Activated CD4-positive, alpha-beta T cell treated with anti-CD3 and anti-CD28 coated beads for 4 hours (primary cell): ENCODE measurements at places on chromosomes 12 and 14.
A peak's percentile ranks its signal among the peaks of the same experiment; 100 is the strongest.

DNA sequence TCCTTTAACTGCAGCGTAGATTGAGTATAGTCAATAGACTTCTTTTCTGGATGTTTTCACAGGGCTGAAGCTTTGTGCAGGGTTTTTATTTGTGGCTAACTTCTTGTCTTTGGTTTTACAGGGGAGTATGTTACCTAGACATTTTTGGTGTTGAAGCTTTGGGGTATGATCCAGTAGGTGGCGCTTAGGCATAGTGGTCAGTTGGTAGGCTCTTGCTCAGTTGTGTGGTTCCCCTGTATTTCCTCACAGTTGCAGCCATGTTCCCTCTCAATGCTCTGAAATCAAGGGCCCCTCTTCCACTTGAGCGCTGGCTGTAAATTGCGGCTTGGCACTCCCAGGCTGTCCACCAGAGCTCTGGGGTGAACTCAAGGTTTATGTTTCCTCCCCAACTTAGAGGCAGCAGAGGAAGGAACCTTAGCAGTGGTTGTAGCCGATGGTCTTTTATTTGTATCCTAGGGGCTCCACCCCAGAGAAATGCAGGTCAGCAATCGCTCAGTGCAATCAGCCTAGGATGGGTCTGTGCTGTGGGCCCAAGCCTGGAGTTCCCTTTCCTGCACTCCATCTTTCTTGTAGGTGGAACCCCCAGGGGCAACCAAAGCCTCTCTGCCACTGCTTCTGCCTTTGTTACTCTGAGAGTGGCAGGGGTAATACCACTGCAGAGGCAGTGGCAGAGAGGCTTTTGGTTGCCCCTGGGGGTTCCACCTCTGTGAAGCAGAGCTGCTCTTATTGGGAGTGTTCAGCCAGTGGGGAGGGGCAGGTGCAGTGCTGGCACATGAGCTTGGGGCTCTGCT is 55.1 kb downstream of the CMAS start:
- peak; percentile 28 for DNase-seq

- DNase-seq, result no peak
Measured at GRCh38 chr12:86118161-86118560, 138.0 kb downstream of the MGAT4C start.

DNA sequence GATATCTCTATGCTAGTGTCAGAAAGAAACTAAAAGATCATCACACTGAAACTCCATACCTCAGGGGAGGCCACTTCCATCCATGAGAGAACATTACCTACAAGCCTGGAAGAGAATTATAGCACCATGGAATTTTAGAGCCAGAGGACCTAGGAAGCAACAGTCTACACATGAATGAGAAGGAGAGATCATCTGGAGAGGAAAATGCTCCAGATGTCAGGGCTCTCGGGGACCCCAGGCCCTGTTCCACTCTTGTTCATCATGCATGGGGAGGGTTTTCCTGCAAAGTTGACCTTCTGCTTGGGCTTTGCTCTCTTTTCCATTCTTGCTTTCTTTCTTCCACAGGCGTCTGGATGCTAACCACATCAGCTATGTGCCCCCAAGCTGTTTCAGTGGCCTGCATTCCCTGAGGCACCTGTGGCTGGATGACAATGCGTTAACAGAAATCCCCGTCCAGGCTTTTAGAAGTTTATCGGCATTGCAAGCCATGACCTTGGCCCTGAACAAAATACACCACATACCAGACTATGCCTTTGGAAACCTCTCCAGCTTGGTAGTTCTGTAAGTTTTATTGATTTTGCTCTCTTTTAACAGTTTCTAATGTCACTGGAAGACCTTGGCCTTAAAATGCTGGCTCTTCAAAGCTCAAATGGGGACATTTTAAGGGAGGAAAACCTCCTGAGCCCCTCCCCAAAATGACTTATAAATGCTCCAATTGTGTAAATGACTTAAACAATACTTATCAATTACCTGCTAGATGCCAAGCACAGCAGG is 110.7 kb downstream of the ZFC3H1 start:
- no peak for DNase-seq

GRCh38 chr12:94832105-94832504 is 171.4 kb downstream of the NDUFA12 start:
- DNase-seq, result no peak

DNA sequence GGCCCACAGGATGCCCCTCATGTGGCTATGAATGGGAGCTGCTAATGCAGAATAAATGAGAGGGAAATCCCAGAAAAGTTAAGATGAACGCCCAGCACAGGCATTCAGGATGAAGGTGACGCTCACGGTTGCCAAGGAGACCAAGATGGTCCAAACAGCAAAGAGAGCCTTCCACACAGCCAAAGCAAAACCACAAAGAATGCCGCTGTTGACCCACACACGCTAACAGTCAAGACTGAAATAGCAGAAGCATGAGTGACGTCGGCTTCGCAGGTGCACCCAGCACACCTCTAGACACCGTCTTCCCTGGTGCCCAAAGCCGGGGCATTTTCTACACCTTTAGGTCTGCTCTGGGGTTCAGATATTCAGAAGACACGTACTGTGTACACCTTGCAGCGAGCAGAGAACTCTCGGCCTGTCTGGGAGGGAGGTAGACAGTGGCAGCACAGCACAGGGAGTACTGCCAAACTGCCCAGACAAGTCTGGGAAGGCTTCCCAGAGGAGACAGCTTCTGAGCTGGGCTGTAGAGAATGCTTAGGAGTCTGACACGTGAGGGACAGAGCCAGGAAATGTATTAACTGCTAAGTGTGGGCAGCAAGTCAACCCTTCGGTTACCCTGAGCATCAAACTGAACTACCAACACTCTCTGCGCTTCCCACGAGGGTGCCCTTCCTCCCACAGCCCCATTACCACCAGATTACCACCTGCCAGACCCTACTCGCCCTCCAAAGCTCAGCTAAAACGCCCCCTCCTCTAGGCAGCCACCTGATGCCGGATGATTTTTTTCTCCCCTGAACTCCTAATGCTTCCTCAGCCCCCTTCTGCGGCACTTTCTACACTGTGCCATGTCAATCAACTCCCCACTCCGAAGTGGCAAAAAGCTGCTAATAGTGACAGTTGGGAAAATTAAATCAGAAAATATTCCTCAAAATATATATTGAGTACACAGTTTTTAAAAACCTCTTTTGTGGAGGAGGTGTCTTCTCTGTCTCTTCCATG is 50.1 kb downstream of the CCDC88C start:
- peak; percentile 51 for DNase-seq

DNA sequence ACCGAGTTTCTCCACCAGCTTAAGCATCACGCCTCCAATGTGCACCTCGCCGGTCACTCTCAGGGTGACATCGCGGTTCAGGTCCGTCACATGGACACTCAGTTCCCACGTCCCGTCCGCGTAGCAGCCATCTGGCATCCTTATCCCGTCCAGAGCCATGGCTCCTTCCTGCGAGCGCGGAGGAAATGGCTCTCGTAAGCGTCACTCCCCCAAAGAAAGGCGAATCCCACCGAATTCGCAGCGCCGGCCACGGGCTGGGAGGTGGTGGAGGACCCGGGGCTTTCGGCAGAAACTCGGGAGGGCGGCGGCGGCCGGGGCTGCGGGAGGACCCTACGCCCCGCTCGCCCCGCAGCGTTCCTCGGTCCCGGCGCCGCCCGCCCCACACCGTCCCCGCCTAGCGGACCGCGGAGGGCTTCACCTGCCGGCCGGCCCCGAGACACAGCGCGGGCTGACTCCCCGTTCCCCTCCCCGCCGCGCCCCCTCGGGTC is 396 bp downstream of the FERMT2 start:
- DNase-seq, result peak; percentile 5

- DNase-seq, result no peak
Measured at GRCh38 chr14:96097752-96098151, 58.6 kb downstream of the C14orf132 start.

- no peak for DNase-seq
Measured at GRCh38 chr12:2450553-2450952, 344.2 kb upstream of the FKBP4 start.

DNA sequence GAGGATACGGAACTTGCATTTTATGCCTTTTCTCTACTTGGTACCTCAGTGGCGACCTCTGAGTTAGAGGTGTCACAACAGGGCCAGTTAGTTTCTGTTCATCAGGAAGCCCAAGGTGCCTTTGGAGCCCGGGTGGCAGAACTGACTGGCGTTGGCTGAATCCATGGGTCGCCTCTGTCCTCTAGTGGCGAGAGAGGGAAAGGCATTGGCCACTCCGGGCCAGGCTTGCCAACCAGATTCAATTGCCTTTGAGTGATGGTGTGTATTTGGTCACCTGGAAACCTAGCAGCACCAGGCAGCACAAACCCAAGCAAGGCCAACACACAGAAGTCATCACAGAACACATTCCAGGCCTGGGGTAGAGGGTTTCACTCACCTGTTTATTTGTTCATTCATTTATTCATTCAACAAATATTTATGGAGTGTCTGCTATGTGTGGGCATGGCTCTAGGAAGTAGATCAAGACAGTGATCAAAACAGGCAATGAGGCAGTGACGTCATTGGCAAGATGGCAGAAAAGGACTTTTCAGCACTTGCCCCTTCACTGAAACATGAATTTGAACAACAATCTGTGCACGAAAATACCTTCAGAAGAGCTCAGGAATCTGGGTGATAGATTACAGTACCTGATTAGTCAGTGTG is 40.5 kb upstream of the KCNA5 start:
- DNase-seq, result no peak

GRCh38 chr12:11840366-11840765 is 190.9 kb downstream of the ETV6 start:
- no peak for DNase-seq

GRCh38 chr12:49825360-49825970 is 2.7 kb downstream of the NCKAP5L start:
- no peak for DNase-seq

GRCh38 chr12:4369548-4369947 is 10.0 kb downstream of the FGF23 start:
- DNase-seq, result no peak

DNA sequence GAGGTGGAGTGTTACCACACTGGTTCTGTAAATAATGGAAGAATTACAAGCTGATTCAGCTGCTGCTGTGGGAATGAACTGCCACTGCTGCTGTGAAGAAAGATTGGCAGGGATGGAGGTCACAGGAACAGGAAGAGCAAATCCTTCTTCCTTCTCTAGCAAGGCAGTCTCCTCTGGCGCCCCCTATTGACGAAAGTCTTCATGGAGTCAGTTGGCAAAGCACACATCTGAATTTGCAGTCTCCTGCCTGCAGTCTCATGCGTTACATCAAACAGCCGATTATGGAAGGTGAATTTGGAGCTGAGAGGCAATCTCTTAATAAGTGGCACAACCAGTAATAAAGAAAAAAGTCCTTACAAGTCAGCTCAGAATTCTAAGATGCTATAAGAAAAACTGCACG is 106.0 kb upstream of the TMTC1 start:
- DNase-seq, result no peak

- DNase-seq, result peak; percentile 0
Measured at GRCh38 chr12:34402899-34403705, 380.8 kb downstream of the ALG10 start.

GRCh38 chr14:64387232-64387781 is 846 bp upstream of the MTHFD1 start:
- no peak for DNase-seq

GRCh38 chr12:89343127-89343526 is 9.2 kb downstream of the DUSP6 start:
- DNase-seq, result no peak

DNA sequence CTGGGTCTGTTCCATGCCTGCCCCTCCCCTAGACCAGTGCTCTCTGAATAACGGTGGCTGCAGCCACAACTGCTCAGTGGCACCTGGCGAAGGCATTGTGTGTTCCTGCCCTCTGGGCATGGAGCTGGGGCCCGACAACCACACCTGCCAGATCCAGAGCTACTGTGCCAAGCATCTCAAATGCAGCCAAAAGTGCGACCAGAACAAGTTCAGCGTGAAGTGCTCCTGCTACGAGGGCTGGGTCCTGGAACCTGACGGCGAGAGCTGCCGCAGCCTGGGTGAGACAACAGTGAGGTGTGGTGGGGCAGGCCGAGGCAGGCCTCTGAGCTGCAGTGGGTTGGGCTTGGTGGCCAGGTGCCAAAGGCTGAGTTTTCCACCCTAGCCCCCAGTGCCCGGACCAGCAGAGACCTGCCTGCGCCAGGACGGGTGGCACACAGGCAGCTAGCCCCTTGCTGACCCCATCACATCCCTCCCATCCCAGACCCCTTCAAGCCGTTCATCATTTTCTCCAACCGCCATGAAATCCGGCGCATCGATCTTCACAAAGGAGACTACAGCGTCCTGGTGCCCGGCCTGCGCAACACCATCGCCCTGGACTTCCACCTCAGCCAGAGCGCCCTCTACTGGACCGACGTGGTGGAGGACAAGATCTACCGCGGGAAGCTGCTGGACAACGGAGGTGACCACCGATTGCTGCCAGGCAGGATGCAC is 28.2 kb upstream of the LRP1-AS start:
- peak; percentile 36 for DNase-seq

GRCh38 chr14:89912221-89912620 is 42.3 kb downstream of the EFCAB11 start:
- no peak for DNase-seq

GRCh38 chr14:101593411-101594238 is 32.3 kb downstream of the DIO3 start:
- no peak for DNase-seq

DNA sequence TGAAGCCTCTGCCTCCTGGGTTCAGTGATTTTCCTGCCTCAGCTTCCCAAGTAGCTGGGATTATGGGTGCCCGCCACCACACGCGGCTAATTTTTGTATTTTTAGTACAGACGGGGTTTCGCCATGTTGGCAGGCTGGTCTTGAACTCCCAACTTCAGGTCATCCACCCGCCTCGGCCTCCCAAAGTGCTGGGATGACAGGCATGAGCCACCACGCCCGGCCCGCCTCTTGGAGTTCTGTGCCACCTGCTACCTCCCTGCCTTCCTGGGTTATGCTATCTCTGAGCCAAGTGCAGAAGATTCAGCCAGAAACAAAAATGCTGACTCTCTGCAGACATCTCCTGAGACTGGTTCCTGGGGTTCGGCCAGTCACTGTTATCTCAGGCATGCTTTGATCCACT is 13.2 kb downstream of the CABP1 start:
- no peak for DNase-seq

DNA sequence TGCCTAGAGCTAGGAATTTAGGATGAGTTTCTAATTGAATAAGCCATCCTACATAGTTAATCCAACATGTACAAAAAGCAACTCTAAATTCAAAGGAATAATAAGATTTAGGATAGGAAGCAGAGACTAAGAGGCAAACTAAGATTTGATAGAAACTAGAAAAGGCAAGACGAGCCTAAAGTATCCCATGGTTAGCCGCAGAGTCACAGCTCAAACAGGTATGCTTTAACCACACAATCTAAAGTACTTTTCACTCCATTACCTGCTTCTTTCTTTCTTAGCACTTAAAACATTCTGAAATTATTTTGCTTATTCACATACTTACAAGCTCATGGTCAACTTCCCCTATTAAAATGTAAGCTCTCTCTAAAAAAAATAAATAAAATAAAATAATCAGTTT is 51.8 kb downstream of the OTOGL start:
- no peak for DNase-seq
